Stimulated activated CD4-positive, alpha-beta T cell treated with anti-CD3 and anti-CD28 coated beads, Interleukin-15, amount 100 ng/mL, for 48 hours (primary cell): ENCODE measurements at places on chromosomes 6 and 20.

- DNase-seq = no peak
Measured at GRCh38 chr6:71408787-71409723, 120.4 kb downstream of the OGFRL1 start.

DNA sequence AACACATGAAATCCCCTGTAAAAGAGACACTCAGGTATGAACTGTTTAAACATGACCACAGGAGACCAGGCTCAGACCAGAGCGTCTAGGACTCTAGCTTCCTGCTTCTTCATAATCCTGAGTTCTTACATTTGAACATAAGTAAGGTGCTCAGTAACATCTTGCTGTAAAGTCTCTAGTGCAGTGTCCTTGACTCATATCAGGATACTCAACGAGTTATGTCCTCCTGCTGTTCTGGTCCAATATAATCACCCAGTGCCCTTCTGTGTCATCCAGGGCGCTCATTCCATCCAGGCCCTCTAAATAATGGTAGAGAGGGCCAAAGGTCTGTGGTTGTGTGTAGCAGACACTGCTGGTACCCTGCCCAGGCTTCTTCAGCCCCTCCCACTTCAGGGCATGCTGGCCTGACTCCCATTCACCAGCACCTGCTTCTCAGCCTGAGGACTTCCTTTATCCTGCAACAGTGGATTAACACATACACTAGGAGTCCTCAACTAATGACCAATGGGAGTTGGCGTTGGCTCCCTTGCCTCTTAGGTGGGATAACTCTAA lies 66.8 kb upstream of the MOCS1 start:
- DNase-seq = no peak

- peak; percentile 47 for DNase-seq
Measured at GRCh38 chr6:1554476-1555310, 55.0 kb upstream of the FOXC1 start.

DNA sequence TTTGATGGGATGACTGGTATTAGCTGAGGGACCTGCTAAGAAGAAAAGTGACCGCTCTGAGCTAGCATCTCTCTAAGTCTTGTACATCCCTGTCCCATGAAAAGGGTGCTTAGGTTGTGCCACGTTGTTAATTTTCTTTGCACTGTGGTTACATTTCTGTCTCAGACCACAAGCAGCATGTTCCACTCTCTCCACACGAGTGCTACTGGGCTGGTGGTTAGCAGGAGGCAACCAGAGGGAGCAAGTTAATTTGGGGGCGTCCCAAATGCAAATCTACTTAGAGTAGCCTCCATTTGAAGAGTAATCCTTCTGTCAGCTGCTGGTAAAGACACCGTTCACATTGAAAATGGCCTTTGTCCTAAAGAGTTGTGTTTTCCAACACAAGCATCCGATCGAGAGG lies 3.4 kb upstream of the SCML4 start:
- DNase-seq = no peak

DNA sequence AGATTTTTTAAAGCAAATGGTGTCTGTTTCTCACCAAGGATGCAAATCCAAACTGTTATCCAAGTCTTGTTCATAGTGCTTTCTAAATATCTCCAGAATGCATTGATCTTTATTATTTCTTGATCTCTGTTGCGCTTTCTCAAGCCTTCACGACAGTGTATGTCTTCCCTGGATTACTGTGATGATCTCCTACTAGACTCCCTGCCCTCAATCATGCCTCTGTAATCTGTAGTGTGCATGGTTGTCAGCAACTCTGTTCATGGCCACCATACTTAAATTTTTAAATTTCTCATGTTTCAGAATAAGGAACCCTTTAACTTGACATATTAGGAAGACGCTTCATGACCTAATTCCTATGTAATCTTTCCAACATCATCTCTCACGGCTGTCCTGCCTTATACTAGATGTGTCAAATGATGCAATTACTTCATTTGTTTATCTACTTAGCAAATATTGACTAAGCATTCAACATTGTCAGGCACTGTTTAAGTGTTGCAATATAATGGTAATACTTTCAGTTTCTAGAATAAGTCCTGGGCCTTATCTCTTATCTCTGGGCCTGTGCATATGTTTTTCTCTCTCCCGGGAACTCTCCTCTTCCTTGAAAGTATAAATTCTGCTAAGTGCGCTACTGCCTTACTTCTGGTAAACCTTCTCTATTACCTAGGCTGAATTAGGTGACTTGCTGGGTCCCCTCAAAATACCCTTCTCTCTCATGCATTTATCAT lies 25.6 kb upstream of the AHI1 start:
- no peak for DNase-seq

- no peak for DNase-seq
Measured at GRCh38 chr20:57995381-57995977, 233.0 kb downstream of the ANKRD60 start.

- no peak for DNase-seq
Measured at GRCh38 chr6:124438546-124439065, 523.6 kb upstream of the RNF217 start.

- DNase-seq = no peak
Measured at GRCh38 chr6:43256670-43257366, 13.5 kb downstream of the TTBK1 start.

DNA sequence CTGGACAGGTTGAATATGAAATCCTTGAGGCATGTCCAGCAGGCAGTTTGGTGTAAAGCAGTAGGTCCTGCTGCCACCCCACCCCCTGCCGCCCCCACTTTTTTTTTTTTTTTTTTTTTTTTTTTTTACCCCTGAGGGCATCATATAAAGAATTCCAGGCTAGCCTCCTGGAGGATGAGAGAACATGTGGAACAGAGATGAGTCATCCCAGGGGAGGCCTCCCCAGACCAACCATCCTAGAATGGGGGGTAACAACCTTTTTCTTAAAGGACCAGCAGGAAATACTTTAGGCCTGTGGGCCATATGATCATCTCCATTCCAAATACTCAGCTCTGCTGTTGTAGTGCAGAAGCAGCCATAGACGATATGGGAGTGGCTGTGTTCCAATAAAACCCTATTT lies 170.9 kb downstream of the GJA10 start:
- DNase-seq = no peak

- DNase-seq = no peak
Measured at GRCh38 chr6:44451803-44452695, 64.5 kb downstream of the CDC5L start.

- no peak for DNase-seq
Measured at GRCh38 chr20:49866051-49866450, 49.3 kb downstream of the SPATA2 start.

DNA sequence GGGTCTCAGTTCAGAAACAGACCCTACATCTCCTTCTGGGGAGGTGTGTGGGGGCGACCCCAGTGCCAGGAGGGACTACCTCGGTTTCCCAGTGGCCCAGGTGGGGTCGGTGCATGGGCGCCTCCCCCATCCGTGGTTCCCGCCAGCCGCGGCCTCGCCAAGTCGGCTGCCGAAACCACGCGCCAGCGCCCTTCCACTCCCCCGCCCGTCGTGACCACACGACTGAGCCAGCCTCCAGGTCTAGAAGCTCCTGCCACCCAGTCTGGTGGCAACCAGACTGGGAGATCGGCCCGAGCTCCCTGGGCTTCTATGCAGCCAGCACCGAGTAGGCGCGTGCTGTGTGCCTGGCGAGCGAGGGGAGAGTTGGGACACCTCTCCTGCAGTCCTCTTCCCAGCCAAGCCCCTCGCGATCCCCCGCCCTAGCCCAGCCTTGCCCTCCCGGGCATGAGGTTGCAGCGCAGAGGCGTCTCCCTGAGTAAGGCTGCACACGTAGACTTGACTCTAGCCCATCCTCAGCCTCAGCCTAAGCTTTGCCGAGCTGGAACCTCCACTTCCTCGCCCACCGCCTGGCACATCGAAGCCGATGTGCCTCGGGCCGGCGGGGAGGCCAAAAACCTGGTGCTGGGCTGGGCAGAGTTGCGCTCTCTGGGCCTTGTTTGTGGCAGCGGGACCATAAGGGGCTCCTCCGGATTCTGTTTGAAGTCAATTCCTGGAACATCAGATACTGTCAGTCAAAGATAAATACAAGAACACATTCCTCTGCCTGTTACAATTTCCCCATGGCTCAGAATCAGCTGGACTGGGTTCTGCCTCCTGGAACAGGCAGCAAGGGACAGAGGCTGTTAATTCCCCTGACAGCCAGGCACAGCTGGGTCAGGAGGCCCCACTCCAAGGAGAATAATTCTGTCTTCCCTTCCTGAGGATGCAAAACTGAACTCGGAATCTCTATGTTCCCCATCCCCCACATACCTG lies 1.5 kb upstream of the CPNE5 start:
- DNase-seq = no peak

GRCh38 chr20:53238121-53238660 lies 266.0 kb downstream of the TSHZ2 start:
- no peak for DNase-seq

DNA sequence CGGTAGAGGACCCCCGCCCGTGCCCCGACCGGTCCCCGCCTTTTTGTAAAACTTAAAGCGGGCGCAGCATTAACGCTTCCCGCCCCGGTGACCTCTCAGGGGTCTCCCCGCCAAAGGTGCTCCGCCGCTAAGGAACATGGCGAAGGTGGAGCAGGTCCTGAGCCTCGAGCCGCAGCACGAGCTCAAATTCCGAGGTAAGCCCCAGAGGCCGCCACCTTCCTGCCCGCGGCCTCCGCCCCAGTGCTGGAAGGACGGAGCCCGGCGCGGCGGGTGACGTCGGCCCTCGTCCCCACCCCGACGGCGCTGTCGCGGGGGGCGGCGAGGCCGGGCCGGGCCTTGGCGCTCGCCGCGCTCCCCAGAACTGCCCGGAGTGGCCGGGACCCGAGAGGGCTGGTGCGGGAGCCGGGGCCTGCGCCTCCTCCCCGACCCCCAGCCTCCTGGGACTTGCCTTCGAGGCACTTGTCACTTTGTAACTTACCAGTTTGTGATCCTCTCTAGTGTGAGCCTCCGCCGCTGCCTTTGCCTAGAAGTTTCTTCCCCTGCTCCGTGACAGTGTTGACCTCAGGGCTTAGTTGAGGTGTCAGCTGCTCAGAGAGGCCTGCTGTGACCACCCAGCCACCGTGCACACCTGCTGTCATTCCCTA lies 417 bp downstream of the VAPB start:
- peak; percentile 5 for DNase-seq

DNA sequence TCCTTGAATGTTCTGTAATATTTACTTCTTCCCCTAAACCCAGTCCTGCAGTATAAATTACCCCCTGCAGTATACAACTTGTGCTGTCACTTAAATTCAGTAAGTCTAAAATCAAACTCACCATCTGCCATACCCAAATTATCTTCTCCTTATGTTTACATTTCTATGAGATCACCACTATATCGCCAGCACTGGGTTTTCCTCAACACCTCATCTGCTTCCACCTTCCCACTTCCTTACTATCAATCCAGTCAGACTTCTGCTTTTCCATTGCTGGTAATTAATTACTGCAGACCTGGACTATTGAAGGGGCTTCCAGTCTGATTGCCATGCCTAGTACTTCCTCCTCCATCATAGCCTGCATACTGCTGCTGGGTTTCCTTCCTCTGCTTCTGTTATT lies 15.2 kb downstream of the EFHC1 start:
- DNase-seq = no peak

DNA sequence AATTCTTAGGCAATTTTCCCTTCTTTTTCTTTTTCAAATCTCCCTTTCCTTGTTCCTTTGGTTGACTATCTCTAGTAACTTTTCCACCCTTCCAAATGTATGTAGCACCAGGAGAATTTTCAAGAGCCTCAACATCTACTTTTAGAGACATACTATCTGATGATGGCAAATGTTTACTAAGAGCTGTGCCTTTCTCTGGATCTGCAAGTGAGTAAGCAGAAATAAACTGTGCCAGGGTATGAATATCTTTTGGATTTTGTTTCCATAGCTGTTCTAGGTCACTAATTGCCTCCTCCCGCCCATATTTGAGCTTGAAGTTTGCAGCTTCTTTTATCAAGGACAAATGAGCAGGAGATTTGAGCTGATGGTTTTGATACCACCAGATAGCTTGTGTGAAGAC lies 69.5 kb downstream of the GTF2H5 start:
- no peak for DNase-seq

DNA sequence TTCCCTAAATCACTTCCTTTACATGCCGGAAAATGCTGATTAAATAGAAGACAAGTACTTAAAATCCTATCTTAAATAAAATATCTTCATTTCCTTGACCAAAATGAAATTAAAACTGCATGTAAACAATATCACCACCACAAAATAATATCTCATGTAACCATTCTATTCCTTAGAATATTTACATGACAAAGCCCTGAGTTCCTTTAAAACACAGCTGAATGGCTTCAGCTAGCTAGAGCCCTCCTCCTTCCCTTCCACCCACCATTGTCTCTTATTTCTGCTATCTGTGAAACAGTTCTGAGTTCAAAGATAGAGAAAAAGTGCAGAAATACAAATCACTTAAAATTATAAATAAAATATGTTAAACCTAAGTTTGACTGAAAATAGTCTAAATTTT lies 103.1 kb downstream of the HIVEP2 start:
- no peak for DNase-seq

DNA sequence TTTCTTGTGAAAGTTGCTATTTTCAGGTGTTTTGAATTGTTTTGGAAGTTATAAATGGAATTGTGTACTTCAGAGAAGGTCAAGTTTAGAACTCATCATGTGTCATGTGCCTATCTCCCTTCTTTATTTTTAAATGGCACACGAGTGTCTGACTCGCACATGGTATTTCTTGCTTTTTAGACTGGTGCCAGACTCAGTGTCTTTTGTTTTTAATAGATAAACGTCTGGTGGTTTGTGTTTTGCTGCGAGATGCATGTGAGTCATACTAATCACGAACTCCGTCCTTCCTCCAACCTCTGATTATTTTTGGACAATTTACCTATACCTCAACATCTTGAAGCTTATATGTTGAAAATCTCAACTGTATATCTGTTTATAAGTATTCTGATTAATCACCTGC lies 292.1 kb downstream of the CDKAL1 start:
- DNase-seq = no peak

- DNase-seq = no peak
Measured at GRCh38 chr6:5275497-5275896, 14.2 kb downstream of the FARS2 start.

GRCh38 chr6:70973604-70974003 lies 16.7 kb upstream of the B3GAT2 start:
- DNase-seq = no peak

DNA sequence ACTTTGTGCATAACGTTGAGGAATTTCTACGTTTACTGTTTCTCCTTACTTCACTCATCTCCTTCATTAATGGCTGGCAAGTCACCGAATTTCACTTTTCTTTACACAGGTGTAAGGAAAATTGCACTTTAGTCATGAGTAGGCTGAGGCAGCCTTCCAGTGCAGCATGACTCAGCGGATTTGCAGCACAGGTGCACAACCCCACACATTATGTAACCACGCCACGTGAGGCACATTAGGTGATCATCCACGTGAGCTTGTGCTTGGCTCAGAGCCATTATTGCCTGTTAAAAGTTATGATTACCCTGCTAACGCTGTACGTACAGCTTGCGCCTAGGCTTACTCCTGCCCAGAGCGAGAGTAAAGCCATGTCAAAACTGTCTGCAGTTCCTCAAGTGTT lies 158.8 kb downstream of the NKAIN2 start:
- no peak for DNase-seq

- no peak for DNase-seq
Measured at GRCh38 chr20:50285376-50286173, 94.9 kb downstream of the CEBPB start.

DNA sequence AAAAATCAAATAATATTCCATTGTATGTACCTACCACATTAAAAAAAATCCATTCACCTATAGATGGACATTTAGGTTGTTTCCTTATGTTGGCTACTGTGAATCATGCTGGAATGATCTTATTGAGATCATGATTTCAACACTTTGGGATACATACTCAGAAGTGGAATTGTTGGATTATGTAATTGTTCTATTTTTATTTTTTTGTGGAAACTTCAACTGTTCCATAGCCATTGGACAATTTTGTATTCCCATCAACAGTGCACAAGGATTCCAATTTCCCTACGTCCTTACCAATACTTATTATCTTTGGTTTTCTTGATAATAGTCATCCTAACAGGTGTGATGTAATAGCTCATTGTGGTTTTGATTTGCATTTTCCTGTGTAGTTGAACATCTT lies 834.0 kb downstream of the MAFB start:
- no peak for DNase-seq
